G401 (cell line): ENCODE measurements at places on chromosomes 4 and X. TPM values are rescaled to one million over a fixed set of nuclear protein-coding genes. Genes with fewer than 3 reads are reported as not detected.
A peak's percentile ranks its signal among the peaks of the same experiment; 100 is the strongest.

Gene TIMP1
- total RNA-seq: 43.0 and 56.7 TPM in 2 replicates

Gene COL4A6
- total RNA-seq: not detected in 2 replicates

Gene FAM47E
- 0.37 and 2.8 TPM in 2 replicates for total RNA-seq

Gene SSX2B
- not detected in 2 replicates for total RNA-seq

Gene HS6ST2
- total RNA-seq: 76.5 and 103 TPM in 2 replicates

Gene COX7B2
- not detected in 2 replicates for total RNA-seq

Gene GLRA3
- not detected in 2 replicates for total RNA-seq

Gene PHKA1
- 10.0 and 13.1 TPM in 2 replicates for total RNA-seq

Gene RUFY3
- total RNA-seq: 53.8 and 65.2 TPM in 2 replicates

Gene ANOS1
- total RNA-seq: 0.06 TPM in 1 of 2 replicates, not detected in the other

Gene PWWP3B
- not detected in 2 replicates for total RNA-seq

Gene NHS
- not detected in 2 replicates for total RNA-seq

Gene ZNF827
- 2.1 and 5.8 TPM in 2 replicates for total RNA-seq

Gene RIBC1
- total RNA-seq: 1.4 and 3.5 TPM in 2 replicates

Gene SPANXA1
- not detected in 2 replicates for total RNA-seq

Gene UGT2A1
- total RNA-seq: not detected in 2 replicates

Gene MAGEB2
- total RNA-seq: not detected in 2 replicates

- DNase-seq: no peak
Observed at GRCh38 chr4:118760092-118760491, 74.9 kb downstream of the METTL14 start.

- no peak for DNase-seq
Observed at GRCh38 chrX:38732866-38733265, 68.4 kb upstream of the MID1IP1 start.

DNA sequence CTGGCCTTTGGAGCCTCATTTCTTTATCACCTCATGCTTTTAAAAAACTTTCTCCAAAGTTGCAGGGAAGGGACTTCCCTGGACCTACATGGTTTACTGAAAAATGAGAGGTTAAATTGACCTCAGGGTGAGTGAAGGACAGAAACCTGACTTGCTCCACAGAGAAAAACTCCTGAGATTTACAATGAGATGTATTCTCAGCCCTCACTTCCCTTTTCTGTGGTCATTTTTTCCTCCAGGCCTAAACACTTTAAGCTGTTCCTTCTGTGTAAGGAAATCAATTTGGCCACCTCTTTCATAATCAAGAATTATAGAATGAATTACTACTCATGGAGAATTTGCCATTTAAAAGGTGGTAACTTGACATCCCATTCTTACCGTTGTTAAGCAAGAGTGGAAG lies 77.9 kb downstream of the HPGD start:
- no peak for DNase-seq

DNA sequence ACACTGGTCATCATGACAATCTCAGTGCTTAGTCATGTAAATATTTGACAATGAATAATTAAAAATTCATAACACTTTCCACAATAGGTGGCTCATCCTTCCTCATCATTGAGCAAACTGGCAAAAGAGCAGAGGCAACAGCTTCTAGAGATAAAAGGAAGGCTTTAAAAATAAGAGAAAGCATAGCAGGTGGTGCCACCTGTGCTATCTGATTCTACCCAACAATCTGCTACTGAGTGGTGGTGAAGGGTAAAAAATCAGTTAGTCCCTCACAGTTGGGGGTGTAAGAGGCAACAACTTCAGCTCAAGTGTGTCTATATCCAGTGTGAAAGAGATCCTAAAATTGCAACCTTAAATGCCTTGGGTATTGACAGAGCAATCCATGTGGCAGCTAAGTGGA lies 280.1 kb upstream of the PPARGC1A start:
- peak; percentile 77 for DNase-seq

- DNase-seq: peak; percentile 7
Observed at GRCh38 chrX:31497086-31497485, 425.2 kb upstream of the FTHL17 start.

- no peak for DNase-seq
Observed at GRCh38 chr4:179751669-179752068, 2309.4 kb upstream of the AGA start.

DNA sequence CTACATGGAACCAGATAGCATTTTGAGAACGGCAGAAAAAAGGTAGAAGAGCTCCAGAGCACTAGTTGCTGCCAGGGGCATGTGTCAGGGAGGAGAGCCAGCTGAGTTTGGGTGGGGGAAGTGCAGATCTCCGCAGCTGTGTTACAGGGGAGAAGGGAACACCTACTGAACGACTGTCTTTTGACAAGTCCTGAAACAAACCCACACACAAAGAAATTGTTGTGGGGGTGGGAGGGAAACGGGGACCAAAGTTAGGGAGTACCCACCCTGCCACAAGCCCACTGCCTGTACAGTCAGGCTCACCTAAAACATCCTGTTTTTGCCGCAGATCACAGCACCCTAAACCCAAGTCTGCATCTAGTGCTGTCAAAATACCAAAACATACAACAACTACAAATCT lies 55.5 kb downstream of the LEF1 start:
- DNase-seq: no peak

DNA sequence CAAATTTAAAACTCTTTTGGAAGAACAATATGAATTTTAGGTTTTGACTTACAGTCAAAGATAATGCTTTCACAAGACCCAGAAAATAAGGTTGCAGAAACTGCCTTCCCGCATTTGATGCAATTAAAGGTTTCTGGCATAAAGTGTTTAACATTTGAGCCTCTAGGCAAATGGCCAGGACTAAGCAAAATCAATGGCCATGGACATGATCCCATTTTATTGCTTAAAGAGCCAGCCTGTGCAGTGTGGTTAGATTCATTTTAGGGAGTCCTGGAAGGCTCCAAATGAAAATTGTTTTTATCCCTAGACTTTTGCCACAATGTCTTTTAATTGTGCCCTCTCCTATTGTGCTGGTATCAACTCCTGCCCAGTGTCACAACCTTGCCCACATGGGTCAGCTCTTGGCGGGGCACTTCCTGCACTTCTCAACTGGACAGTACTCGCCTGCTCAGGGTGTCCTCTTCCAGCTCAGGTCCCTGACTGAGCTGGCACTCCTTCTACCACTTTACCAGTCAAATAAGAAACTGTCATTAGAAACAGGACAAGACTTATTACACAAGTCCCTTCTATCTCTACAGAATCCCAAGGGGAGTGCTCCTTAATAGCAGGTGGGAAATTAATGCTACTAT lies 208.4 kb upstream of the NPY2R start:
- no peak for DNase-seq

GRCh38 chrX:149704664-149705063 lies 7.2 kb upstream of the MAGEA11 start:
- no peak for DNase-seq

GRCh38 chr4:4968161-4968725 lies 51.0 kb downstream of the CYTL1 start:
- DNase-seq: no peak

GRCh38 chr4:124111411-124111810 lies 601.1 kb downstream of the ANKRD50 start:
- peak; percentile 4 for DNase-seq

DNA sequence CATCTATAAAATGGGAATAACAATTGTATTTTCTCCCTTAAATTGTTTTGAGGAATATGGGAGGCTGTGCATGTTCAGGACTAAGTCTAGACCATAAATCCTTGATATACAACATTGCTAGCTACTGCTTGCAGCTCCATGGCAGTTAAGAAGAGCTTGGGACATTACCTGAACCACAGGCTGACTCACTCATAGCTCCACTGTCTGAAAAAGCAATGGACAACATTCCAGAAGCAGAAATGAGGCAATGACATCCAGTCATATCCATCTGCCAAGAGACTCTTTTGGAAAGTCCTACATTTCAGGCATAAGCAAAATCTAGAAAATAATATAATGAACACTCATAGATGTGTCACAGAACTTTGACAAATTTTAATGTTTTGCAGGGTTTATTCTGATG lies 167.3 kb upstream of the LEF1 start:
- no peak for DNase-seq

DNA sequence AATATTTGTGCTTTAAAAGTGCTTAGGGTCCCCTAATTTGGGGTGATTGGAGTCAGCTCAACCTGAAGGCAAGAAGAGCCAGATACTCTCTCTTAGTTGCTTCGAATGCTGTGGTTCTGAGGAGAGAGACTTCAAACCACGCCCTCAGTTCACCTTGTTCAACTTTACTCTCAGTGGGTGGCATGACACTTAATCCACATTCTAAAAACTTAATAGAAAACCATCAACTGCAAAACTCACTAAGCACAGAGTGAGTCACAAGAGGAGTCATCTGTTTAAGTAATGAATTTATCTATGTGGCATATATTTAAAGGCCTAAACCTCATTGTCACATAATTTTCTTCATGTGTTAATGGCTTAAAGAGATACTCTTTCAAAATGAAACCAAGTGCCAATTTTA lies 99.5 kb upstream of the SLC4A4 start:
- no peak for DNase-seq

- peak; percentile 49 for DNase-seq
Observed at GRCh38 chr4:85968945-85969819, 390.7 kb downstream of the MAPK10 start.

DNA sequence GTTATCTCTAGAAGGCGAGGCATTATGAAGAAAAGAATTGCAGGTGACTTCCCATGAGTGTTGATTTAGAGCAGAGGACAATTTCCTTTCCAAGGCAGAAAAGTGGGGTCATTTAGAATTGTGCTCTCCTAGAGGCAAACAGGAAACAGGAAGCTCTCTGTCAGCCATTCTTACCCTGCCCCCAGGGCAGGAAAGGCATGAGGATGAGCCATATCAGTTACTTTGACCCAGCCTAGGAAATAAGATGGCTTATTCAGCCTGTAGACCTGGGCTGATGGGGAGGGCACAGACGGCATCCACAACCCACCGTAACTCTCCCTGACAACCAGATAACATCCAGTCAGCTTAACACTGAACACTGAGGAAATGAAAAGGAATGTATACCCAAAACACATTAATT lies 88.8 kb upstream of the KDR start:
- no peak for DNase-seq

- no peak for DNase-seq
Observed at GRCh38 chr4:5126857-5127256, 75.6 kb downstream of the STK32B start.

DNA sequence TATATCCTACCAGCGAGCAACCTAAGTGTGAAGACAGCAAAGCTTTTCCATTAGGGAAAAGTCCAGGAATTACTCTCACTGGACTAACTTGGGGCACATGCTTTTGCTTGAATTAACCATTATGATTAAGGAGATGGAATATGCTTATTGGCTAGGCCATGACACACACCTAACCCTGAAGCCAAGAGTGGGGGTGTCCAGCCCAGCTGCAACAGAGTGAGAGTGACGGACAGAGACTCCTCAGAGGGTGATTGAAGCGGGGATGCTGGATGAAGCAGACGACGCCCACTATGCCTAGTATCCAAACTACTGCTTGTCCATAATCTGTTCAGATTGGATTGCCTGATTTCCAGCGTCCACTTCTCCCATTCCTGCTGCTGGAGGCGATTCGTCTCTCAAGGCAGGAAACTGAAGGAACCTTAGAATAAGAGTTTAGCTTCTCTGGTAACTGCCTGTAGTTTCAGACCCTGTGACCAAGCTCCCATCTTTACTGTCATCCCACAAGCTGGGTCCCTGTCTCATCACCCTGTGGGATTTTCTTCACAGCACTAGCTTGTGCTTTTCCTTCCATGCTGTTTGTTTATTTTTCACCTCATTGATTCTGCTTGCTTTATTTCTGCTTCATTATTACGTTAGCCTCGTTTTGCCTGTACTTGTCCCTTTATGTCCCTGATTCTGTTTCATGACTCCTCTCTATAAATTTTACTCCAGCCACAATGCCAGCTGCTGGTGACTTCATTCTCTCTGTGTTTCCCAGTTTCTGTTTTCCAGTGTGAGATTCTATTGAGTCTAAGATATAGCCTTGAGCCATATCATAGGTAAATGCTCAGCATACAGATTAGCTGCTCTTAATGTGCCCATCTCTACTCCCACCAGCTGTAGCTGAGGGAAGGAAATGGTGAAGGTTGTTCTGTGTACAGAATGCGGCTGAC lies 19.0 kb downstream of the FAM47E start:
- no peak for DNase-seq

DNA sequence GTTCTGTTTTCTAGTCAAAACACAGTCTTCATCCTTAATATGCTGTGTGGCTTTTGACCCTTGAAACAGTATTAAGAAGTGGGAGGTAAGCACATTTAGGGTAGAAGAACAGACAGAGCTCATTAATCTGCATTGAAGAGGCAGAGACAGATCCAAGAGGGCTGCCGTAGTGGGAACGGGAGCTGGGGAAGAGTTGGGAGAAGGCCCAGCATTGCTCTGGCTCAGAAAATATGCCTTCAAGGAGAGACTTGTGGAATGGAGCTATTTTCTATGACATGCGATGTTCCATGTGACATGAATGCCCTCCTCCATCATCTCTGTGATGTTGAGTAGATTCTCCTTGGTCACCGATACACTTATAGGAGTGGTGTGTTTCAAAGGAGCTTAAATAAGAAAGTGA lies 273.3 kb upstream of the BOD1L1 start:
- DNase-seq: no peak

DNA sequence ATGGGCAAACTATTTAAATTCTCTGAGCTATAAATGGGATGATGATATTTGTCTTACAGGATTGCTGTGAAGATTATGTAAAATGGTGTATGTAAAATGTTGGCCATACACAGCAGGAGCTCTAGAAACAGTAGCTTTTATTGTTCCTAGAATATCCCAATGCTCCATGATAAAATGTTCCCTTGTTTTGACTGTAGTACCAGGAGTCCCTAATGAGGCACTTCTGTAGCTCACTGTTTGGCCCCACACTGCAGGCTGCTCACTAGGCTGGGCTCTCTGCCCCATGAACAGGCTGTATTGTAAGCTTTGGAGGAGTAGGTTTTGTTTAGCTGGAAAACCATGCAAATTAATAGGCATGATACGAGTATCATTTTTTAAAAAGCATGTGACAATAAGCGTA lies 3.3 kb upstream of the FGA start:
- no peak for DNase-seq

- DNase-seq: no peak
Observed at GRCh38 chrX:107429090-107429489, 20.4 kb upstream of the FRMPD3 start.

DNA sequence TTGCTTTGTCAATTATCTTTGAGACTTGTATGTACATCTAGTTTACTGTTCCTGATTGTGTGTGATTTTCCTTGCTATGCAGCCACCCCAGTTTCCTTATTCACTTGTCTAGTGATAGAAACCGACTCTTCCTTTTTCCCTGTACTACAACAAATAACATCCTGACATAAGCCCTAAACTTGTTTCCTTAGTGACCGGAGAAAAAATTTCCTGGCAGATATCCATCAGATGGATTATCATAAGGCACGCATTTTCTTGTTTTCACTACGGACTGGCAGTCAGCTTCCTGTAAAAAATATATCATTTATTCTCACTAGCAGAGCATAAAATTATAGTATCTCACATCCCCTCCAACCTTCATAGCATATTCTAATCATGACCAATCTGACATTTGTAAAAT lies 410.7 kb downstream of the CENPC start:
- DNase-seq: no peak

GRCh38 chrX:115968436-115969252 lies 201.9 kb upstream of the AGTR2 start:
- DNase-seq: peak; percentile 84

DNA sequence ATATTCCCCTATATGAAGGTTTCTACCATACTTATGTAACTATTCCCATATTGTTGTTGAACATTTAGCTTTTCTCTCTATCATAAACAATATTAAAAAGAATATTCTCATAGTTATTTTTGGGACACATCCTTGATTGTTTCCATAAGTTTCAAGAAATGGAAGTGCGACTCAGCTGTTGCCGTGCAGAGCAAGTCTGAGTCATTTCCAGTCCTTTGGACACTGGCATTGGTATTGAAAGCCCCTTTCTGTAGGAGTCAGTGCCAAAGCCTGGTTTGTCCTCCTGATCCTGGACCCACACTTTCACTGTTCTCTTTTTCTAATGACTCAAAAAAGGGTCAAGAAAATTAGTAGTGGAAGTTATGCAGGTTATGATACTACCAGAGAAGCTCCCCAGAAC lies 108.3 kb upstream of the DIAPH2 start:
- no peak for DNase-seq
